Non-pigmented ciliary epithelial cell (primary cell): ENCODE measurements at places on chromosomes 3 and 15.

- no peak for DNase-seq
These were observed 179.5 kb downstream of the ANXA2 start for GRCh38 chr15:60218256-60218655.

GRCh38 chr3:124048967-124049798, 57.3 kb upstream of the ROPN1 start:
- DNase-seq: no peak

DNA sequence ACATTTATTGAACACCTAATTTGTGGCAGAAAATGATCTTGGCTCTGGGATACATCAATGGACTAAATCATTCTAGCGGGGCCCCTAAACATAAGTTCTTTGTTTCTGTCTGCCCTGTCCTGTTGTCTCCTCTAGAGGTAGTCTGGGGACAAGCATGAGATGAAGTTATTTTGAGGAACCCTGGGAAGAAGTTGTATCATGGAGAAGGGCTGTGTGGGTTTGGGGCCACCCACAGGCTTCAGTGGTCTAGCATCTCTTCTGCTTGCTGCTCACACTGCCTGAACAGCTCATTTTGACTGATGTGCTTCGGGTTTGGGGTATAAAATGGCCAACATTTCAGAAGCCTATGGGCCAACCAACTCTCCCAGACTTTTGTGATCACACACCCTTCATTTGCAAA, 50.3 kb upstream of the OSBPL11 start:
- DNase-seq: no peak

- peak; percentile 81 for DNase-seq
These were observed 385.7 kb downstream of the LSAMP start for GRCh38 chr3:116059421-116060096.

GRCh38 chr3:180383332-180384020, 218.5 kb upstream of the TTC14 start:
- no peak for DNase-seq

- peak; percentile 10 for DNase-seq
These were observed 26.0 kb downstream of the SORD start for GRCh38 chr15:45048794-45049631.

GRCh38 chr15:74032606-74033561, 38.4 kb downstream of the PML start:
- no peak for DNase-seq

GRCh38 chr3:64520334-64520733, 167.5 kb downstream of the ADAMTS9 start:
- no peak for DNase-seq

DNA sequence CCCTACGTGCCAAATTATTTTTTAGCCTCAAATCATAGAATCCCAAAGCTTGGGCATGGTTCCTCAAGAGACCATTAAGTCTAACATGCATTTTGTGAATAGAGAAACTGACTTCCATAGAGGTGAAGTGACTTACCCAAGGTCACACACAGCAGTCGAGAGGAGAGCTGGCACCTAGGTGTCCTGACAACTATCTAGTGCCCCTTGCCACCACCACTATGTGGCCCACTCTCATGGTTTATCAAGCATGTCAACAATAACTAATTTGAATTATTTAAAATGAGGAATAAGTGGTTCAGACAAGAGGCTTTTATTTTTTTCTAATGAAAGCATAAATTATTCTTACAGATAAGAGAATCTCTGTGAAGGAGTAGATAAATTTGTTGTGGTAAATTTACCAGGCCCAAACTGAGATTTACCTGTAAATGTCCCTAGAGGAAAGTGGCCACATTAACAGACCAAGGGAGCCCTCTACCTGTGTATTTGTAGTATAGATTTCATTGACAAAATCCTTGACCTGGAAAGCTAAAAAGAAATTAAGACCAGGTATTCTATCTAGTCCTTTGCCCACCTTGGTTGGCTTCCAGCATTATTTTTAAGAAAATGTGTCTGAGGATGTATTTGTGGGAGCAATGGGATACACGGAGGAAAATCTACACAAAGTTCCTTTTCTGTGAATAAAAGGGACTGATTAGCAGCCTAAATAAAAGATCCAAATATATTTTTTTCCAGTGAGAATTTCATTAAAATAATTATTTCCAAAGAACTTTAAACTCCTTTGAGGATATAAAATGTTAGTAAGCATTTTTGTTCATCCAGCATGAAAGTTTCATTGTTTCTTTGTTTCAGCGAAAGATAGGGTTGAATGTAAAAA, 49.1 kb downstream of the IQCH start:
- DNase-seq: no peak

DNA sequence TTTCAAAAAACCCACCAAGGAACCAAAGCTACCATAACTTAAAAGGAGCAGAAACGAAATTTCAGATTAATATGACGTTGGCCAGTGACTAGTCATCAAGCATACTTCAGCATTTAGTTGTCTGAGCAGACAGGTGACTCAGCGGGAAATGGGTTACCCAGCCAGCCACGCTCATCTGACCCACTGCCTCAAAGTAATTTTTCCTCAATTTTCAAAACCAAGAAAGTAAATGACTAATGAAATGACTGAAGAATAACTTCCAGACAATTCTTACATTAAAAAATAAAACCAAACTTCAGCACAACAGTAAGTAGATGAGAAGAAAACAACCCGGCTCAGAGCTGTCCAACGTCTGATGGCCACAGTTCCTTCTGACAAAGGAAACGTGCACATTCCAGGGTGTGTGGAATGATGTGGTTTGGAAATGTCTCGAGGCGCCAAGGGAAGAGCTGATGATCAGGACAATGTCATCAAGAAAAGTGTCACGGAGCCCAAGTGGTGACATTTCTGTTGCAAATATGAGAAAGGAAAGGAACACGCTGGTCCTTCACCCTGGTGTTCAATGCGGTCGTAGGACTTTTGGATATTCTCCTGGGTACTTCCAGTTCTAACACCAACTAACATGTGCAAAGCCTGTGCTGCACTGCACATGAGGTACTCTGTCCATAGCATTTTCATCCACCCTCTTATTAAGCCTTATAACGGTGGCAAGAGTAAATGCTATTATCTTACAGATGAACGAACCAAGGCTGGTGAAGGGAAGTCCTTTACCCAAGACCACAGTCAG, 79.1 kb downstream of the FOXP1 start:
- DNase-seq: peak; percentile 87

DNA sequence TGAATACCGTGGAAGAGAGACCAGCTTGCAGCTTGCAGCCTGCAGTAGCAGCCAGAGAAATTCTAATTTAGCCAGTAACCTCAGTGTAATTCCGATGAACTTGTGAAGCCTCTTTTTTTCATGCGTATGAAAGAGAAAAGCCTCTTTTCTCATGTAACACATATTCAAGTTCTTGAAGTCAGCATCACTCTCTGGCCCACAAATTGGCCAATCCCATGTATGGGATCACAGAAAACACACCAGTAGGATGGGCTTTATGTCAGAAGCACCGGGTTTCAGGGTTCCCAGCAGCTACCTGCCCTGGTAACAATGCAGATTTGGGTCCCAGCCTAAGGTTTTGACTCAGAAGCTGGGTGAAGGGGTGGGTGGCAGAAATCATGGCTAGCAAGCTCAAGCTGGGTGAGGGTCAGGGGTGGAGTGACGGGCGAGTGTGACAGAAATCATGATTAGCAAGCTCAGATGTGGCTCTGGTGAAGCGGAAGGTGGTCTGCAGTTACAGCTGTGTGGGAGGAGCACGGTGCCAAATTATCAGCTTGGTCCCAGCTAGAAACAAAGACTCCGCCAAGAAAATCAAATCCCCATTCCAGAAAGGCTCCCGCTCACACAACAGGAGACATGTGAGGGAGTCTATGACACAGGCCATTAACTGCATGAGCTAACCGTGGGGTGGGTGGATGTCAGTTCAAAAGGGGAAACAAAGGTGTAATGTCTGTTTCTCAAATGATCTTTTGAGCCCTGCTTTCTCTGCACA, 86.6 kb downstream of the SNRK start:
- DNase-seq: no peak

DNA sequence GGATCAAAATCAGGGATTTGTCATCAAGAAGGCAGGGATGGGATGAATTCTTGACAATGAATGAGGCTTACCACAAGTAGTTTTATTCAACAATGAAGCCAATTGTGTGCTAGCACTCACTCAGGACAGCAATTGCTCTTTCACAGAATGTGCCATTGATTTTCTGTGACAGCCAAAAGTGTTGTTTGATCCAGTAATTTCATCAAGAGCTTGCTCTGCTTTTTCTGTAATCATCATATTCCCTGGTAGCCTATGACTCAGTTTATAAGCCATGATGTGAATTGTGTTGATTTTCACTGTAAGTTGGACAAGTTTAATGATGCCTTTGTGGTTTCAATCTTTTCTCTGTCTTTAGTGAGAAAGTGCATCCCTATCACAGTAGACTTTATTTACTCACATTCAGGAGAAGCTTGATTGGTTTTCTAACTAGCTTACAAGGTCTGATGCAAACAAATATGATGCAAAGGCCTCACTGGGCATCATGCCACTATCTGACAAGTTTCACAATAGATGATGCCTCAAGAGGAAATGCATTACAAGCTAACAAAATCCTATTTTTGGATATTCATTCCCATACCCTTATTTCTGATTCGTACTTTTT, 13.6 kb upstream of the CSRNP1 start:
- DNase-seq: no peak

DNA sequence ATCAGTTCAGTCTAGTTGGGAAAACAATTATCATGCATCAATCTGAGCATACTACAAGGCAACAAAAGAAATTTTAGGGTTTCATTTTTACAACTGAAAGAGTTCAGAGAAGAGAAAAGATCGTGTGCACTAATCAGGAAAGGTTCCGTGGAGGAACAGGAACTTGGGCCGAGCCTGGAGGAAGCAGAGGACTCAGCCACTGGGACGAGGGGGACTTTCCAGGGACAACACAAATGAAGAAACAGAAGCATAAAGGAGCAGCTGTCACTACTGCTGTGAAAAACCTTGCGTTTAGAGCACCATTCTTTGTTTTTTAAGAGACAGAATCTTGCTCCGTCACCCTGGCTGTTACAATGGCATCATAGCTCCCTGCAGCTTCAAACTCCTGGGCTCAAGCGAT, 60.5 kb downstream of the MYO1E start:
- DNase-seq: no peak

- no peak for DNase-seq
These were observed 151.0 kb downstream of the MBNL1 start for GRCh38 chr3:152419748-152420147.

DNA sequence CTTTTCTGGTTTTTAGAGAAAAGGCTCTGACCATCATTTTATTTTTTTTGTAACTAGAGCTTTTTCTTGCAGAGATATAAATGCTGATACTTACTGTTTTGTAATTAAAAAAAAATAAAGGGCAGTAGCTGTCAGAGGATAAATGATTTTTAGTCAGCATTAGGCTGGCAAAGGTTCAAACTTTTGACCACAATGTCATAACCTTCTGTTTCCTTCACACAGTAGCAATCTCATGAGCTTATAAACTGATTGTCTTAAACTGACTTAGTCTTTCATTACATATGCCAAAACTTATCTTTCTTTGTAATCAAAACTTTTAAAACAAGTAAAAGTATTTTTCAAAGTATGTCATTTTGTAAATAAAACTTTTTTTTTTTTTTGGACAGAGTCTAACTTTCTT, 841.9 kb downstream of the OTOL1 start:
- no peak for DNase-seq
